ENCODE measurements at places on chromosomes 11 and 22. TPM values are rescaled to one million over a fixed set of nuclear protein-coding genes. Genes with fewer than 3 reads are reported as not detected.
A peak's percentile ranks its signal among the peaks of the same experiment; 100 is the strongest.

The PAX6 gene
- not detected for total RNA-seq

The E2F8 gene
- total RNA-seq, result 0.54 TPM

The MS4A15 gene
- not detected for total RNA-seq

DNA sequence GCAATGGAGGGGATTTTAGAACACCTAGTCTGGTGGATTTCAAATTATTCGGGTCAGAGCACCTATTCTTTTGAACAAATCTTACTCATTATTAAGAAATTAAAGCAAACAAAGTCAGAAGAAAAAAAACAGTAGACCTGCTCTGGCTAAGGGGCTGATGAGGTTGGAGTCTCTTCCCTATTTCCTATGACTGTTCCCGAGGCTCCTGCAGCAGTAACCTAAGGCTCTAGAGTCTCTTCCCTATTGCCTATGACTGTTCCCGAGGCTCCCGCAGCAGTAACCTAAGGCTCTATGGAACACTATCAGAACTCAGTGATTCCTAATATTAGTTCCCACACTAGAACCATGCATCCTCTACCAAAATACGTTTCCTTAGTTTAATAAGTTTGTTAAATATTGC is 607.9 kb downstream of the NTM start:
- no peak for DNase-seq

The ELFN2 gene
- under 0.01 TPM for total RNA-seq

The STARD10 gene
- total RNA-seq, result 34.7 TPM

GRCh38 chr22:43990044-43990443 is 34.1 kb upstream of the PARVB start:
- no peak for DNase-seq

- DNase-seq, result no peak
Observed at GRCh38 chr22:49350441-49351121, 477.1 kb downstream of the BRD1 start.

GRCh38 chr11:34938611-34939010 is 22.2 kb downstream of the PDHX start:
- DNase-seq, result no peak

- no peak for DNase-seq
Observed at GRCh38 chr22:47294222-47294532, 531.7 kb downstream of the TBC1D22A start.

DNA sequence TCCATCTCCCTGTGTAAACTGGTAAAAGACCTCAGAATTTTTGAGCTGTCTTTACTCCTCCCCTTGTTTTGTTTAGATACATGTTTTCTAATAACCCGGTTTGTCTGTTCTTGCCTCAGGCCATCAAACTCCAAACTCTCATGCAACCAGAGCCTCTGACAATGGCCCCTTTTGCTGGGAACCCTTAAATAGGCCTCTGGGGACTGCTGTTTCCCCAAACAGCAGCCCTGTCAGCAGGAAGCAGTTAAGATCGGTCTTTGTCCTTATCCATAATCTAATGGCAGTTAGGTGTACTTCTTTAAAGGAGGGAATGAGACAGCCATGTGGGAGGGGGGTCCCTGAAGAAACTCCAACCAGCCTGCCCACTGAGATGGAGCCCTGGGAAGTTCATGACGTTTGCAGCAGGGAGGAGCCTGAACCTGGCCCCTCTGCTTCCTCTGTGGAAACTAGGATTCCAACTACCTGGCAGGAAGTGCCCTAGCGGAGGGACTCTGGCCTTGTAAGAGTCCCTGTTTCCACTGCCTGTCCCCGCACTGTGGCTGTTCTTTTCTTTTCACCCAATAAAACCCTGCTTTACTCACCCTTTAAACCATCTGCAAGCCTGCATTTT is 1354.4 kb downstream of the LRRC4C start:
- no peak for DNase-seq

The SCGB1A1 gene
- not detected for total RNA-seq

The NXPE1 gene
- total RNA-seq, result not detected

The GALNT18 gene
- 0.54 TPM for total RNA-seq

DNA sequence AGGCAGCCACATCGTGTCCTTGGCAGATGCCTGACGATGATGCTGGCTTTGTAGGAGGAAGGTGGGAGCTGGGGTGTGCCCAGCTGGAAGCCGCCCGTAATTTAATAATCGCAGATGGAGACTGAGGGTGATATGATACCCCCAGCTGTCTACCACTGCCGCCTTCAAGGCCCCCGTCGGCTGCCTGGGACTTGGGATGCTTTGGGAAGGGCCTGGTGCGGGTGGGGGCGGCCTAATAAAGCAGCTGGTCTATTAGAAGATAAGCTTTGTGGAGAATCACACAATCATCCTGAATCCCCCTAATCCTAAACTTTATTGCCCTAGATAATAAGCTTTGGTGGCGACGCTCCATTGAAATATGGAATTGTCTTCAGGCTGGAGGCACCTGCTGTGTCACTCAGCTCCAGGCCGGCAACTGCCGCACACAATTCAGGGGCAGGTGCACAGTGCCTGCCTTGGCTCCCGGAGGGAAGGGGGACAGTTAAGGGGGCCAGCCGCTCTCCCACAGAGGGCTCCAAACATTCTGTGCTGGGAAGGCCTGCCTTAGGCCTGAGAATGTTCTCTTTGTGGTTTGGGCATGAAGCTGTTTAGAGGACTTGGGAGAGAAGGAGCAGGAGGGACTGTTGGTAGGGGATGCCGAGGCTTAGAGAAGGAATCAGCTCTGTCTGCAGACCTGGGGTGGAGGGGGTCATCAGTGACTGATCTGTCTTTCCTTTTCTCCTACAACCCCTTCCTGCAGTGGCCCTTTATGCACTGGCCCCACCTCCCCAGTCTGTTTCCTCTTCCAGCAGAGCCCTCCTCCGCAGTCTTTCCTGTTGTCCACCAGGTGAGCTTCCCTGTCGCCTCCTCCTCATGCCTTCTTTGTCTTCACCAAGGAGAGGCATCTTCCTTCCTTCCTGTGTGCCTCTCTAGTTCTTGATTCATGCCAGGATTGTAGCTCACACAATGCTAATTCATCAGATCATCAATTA is 65.3 kb downstream of the ARL14EP start:
- DNase-seq, result no peak

- DNase-seq, result no peak
Observed at GRCh38 chr22:31492151-31492550, 2.5 kb upstream of the EIF4ENIF1 start.

DNA sequence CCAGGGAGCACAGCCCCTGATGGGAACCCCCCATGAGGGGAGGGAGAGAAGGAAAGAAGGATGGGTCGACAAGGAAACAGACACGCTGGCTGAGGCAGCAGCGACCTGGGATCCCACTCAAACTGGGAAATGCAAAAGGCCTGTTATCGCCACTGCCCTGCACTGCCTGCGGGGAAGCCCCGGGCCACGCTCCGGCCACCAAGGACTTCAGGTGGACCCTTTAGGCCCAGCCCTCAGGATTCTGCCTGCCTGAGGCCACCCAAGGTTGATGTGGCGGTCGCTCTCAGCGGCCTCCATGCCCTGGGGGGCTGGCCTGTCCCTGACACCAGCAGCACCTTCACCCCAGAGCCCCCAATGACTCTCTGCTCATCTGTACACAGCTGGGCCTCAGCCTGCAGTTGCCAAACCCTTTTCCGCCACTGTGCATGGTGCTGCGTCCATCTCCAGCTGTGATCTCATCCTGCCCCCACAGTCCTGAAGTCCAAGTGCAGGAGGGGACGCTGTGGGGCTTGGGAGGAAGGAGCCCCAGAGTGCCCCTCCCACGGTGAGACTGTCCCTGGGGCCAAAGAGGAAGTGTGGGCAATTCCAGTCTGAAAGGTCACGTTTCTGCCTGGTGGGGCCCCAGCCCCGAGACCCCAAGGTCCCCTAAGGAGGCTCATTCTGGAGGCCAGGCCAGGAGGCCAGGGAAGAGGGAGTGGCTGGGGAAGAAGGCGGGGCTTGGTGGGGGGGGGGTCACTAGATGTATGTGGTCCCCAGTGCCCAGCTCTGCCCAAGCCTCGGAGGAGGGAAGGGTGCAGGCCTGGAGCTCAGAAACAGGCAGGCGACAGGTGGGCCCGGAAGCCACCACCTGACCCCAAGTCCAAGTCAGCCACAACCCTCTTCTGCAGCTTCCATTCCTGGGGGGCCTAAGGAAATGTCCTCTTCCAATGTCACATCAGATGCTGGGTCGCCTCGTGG is 31.6 kb downstream of the OSBPL5 start:
- DNase-seq, result no peak

DNA sequence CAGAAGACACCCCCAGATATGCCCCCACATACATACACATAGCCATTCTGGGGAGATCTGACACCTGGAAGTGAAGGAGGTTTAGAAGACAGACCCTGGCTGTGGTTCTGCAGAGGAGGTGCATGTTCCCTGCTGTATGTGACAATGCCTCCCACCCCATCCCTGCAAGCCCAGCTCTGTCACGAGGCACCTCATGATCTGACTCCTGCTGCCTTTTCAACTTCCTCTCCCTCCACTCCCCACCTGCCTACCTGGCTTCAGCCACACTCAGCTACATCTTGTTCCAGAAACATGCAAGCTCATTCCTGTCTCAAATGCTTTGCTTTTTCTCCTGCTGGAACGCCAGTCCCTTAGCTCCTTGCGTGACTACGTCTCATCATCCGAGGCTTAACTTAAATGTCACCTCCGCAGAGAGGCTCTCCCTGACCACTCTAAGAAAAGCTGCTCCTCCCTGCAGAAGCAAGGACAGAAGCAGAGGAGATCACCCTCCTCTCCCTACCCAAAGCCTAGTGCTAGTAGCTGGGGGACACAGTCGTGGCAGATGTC is 114.5 kb downstream of the FEZ1 start:
- no peak for DNase-seq

DNA sequence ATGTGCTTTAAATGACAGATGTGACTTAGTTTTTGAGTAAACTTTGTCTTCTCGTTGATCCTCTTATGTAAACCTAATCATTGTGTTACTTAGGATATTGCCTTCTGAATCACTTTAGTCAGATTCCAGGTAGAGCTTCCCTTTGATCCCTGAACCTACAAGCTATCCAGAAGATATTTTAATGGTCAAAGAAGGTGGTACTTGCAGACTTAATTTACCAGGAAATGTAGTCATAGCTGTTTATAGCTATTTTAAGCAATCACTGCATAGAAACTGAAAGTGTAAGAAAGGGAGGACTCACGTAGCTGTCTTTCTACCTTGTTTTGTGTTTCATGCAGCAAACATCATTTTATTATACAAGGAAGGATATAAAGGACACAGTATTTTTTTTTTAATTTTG is 189.5 kb downstream of the DDX10 start:
- DNase-seq, result no peak

DNA sequence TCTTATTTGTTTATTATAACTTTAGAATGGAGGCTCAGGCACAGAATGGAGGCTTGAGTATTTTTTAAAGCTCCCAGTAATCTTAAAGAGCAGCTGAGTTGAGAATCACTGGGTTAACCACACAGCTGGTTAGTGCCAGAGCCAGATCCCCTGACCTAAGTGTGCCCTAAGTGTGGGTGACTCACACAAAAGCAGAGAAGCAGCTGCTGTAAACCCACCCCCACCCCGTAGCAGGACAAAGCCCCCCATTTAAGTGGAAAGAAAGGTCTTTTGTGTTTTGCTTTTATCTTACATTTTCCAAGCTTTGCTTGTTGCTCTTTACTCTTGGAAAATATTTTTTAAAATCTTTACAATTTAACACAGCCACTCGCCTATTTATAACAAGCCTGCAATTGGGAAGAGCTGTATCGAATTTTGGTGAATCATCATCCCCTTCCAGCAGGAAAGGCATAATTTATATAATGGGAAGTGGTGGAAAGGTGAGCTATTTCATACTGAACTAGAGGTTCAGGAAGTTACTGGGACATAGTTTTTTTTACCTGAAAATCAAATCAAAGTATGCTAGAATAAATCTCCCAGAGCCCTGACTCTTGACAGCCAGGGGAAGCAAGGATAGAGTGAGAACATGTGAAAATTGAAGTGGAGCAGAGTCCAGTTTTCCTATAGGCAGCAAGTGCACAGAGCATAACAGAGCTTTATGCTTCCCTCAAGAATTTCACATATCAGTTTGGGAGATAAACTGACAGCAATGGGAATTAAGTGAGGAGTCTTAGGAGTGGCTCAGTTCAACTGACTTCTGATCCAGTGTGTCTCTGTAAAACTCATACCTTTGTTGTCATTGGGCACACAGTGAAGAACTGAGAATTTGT is 405.7 kb downstream of the AASDHPPT start:
- no peak for DNase-seq

The FOLR2 gene
- total RNA-seq, result under 0.01 TPM

The KRTAP5-9 gene
- 0.27 TPM for total RNA-seq

The MIAT gene
- total RNA-seq, result 14.3 TPM

GRCh38 chr22:38236786-38237185 is 35.0 kb downstream of the MAFF start:
- DNase-seq, result no peak

GRCh38 chr11:16862726-16863125 is 124.3 kb downstream of the C11orf58 start:
- DNase-seq, result no peak

The PTS gene
- total RNA-seq, result 18.9 TPM

The SELENOM gene
- 5.1 TPM for total RNA-seq

The LSP1 gene
- total RNA-seq, result 79.4 TPM

- no peak for DNase-seq
Observed at GRCh38 chr22:25495285-25495684, 69.2 kb upstream of the GRK3 start.

DNA sequence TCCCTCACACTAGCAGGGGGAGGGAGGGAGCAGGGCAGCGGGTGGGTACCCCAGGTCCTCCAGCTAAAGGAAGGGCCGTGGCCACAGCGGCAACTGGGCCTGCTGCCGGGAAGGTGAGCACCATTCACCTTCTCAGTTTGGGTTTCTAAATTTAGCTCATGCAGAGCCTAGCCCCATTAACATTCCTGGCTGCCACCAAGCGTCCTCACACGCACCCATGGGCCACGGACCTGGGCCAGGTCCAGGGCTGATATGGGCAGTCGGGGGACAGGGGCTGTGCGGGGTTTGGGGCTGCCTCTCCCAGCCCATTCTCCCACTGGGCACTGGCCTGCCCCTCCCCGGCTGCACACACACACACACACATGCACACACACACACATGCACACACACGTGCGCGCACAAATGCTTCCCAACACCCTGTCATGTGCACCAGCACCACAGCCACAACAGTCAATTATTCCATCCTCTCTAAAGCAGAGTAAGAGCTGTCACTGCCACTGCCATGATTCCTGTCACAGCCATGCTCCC is 28.7 kb downstream of the SYT7 start:
- no peak for DNase-seq

The ZNF70 gene
- 9.7 TPM for total RNA-seq

- peak; percentile 36 for DNase-seq
Observed at GRCh38 chr11:14320020-14320419, 39.0 kb downstream of the RRAS2 start.

DNA sequence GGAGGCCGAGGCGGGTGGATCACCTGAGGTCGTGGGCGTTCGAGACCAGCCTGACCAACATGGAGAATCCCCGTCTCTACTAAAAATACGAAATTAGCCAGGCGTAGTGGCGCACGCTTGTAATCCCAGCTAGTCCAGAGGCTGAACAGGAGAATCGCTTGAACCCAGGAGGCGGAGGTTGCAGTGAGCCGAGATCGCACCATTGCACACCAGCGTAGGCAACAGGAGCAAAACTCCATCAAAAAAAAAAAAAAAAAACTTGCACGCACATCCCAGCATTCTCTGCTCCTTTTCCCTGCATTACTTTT is 934 bp upstream of the ATL3 start:
- DNase-seq, result no peak

GRCh38 chr11:91173701-91174100 is 950.9 kb upstream of the CHORDC1 start:
- no peak for DNase-seq

The OR2D2 gene
- total RNA-seq, result 2.4 TPM

GRCh38 chr11:77030834-77031414 is 3.3 kb upstream of the B3GNT6 start:
- DNase-seq, result no peak

The NKAPD1 gene
- 12.1 TPM for total RNA-seq

Measured in hematopoietic multipotent progenitor cell (in vitro differentiated cells).